Stimulated activated CD4-positive, alpha-beta T cell treated with anti-CD3 and anti-CD28 coated beads, Interleukin-2, amount 100 ng/mL, for 24 hours (primary cell): ENCODE measurements at places on chromosomes 3 and 15.

DNA sequence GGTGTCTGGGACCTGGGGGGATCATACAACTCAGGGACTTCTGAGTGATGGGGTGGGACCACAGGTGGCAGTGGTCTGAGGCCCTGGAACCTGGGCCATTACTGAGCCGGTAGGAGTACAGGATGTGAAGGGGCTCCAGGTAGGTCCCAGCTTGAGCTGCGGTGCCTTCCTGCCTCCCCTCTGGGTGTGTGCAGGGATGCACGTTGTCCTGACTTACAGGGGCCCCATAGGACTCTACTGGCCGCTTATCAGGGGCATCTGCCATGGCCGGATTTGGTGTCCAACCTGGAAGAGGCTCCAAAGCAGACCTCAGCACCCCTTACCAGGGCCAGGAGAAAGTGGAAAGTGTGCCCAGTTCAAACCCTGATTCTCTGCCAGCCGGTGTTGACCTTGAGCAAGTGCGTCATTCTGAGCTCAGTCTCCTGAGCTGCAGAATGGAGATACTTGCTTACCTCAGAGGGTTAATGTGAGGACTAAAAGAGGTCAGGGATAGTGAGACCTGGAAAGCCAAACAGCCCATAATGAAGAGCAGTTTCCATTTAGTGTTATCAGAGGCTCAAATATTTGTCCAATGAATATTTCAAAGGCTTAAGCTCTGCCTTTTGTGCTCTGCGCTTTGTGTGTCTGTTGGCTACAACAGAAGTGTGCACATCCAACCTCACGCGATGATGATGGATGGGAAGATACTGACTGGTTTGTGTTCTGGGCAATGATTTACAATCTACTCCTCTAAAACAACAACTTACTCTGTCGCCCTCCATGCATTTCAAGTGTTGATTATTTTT lies 35.4 kb upstream of the ESYT3 start:
- DNase-seq = no peak

DNA sequence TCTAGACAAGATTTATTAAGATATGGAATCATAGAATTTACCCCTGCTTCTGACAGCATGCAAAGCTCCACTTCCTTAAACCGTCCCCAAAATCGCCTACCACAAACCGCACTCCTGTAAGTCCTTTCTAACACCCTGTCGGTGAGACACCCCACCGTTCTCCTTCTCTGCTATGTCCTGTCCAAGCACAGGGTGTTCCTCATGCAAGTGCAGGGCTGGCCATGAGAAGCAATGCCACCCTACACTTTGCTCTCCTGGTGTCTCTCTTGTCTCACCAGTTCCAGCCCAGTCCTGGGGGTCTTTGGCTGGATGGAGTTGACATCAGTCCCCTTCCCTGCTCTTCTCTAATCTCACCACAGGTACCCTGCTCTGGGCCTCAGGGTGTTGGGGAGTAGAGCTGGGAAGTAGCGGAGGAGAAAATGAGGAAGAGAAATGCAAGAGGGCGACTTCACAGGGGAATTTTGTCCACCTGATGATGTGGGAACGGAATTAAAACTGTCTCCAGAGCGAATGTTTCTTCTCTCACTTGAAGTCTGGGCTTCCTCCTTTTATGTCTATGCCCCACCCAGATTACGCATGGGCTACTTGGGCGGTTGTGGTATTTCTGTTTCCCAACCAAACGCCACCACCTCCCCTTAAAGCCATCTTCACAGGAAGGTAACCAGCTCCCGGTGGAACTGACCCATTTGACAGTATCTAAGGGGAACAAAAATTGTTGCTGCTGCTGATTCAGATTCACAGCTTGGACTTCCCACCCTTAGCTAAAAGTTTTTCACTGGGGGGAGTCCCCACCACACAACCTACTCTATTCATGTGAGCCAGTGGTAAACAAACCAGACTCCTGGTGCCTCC lies 49.9 kb downstream of the CASR start:
- DNase-seq = no peak

DNA sequence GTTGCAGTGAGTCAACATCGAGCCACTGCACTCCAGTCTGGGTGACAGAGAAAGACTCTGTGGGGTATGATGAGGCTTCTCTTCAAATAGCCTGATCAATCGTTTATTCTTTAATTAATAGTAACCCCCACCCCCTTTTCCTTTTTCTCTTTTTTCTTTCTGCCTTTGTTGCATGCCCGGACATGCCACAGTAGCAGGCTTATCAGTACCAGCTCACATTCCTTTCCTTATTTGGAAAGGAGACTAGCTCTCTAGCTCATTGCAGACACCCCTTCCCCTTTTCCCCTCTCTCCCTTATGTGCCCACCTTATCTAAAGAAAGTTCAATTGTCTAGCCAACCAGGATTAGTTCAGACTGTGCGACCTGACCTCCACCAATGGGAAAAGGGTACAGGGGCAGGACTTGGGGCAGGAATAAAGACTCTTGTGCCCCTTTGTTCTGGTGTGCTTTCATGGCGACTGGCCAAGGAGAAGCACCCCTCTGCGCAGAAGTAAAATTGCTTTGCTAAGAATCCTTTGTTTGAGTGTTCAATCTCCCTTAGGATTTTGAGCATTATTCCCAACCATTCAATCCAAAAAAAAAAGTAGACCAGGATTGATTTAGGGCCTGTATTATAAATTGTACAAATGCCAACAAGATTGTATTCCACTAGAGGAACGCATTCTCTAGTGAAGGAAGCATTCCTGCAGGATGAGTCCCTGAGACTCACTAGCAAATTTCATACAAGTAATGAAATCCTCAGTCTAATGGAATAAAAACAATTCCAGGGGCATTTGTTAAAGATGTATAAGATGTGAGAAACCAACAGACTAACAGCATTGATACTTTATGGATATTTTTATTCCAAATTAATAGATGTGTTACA lies 95.8 kb upstream of the SNRPN start:
- no peak for DNase-seq

- DNase-seq = no peak
Observed at GRCh38 chr3:25455441-25456132, 27.5 kb downstream of the RARB start.

DNA sequence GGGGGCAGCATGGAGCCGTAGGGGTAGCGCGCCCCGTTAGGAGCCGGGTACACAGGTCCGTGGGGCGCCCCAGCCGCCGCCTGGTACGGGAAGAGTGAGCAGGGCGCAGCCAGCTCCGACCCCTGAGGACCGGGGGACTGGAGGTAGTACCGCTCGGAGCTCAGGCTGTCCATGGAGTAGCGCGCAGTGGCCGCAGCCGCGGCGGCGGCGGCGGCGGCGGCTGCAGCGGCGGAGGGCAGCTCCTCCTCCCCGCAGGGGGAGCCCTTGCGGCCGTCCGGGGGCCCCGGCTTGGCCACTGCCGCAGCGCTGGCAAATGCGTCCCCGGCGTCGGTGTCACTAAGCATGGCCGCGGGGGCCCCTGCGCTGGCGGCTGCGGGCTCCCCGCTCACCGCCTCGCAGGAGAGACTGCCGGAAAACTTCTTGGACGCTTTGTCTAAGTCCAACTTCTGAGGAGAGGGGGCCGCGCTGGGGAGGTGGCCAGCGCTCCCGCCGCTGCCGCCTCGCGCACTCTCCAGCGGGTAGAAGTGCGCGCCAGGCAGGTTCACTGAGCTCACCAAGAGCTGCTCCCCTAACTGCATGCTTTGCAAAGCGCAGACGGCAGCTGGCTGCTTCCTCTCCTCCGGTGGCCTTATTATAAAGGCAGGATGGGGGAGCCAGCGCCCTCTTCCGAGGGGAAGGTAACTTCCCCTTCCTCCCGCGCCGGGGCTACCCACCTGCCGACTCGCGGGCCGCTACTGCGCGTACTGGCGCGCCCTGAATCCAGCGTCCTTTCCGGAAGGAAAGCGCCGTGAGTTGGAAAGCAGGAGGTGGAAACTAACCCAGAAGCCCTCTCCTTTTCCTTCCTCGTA lies at the start of gene EOMES:
Gene EOMES, minus strand, starts transcription at position 607 of the 848 bp plus-strand sequence. Its CDS starts 29 bp downstream, at position 578.
- DNase-seq = peak; percentile 71

GRCh38 chr3:71469138-71469435 lies 114.4 kb downstream of the FOXP1 start:
- DNase-seq = no peak

- DNase-seq = no peak
Observed at GRCh38 chr3:86914670-86915069, 76.3 kb downstream of the VGLL3 start.

- DNase-seq = no peak
Observed at GRCh38 chr3:27840807-27841594, 118.9 kb upstream of the EOMES start.

GRCh38 chr3:144677103-144677502 lies 705.5 kb downstream of the DIPK2A start:
- DNase-seq = no peak

GRCh38 chr15:55742498-55742926 lies 440 bp downstream of the PRTG start:
- DNase-seq = peak; percentile 20

- DNase-seq = no peak
Observed at GRCh38 chr3:157220883-157221282, 60.9 kb upstream of the CCNL1 start.

GRCh38 chr3:70360979-70361760 lies 48.7 kb upstream of the MDFIC2 start:
- DNase-seq = no peak

DNA sequence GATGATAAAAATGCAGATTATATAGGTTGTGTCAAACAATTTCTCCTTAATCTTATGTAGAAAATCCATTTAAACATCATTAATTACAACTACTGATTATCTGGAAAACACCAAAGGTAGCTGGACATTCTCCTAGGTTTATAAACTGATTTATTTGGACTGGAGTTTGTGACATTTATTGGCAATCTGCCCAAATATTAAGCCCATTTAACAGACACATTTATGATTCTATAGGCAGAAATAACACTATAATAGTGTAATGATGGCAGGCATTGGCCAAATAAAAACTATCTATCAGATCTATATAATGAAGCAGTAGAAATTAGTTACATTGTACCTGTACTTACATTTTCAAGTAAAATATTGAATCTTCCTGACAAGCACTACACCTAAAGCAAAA lies 117.8 kb downstream of the TFDP2 start:
- DNase-seq = no peak

- DNase-seq = no peak
Observed at GRCh38 chr15:52186651-52187486, 4.3 kb downstream of the GNB5 start.

GRCh38 chr3:153070511-153070868 lies 91.5 kb upstream of the RAP2B start:
- no peak for DNase-seq

GRCh38 chr3:194040516-194041273 lies 95.3 kb upstream of the HES1 start:
- DNase-seq = no peak

- no peak for DNase-seq
Observed at GRCh38 chr15:81346611-81347010, 22.7 kb upstream of the STARD5 start.

- DNase-seq = no peak
Observed at GRCh38 chr3:17302774-17303173, 418.0 kb downstream of the PLCL2 start.

DNA sequence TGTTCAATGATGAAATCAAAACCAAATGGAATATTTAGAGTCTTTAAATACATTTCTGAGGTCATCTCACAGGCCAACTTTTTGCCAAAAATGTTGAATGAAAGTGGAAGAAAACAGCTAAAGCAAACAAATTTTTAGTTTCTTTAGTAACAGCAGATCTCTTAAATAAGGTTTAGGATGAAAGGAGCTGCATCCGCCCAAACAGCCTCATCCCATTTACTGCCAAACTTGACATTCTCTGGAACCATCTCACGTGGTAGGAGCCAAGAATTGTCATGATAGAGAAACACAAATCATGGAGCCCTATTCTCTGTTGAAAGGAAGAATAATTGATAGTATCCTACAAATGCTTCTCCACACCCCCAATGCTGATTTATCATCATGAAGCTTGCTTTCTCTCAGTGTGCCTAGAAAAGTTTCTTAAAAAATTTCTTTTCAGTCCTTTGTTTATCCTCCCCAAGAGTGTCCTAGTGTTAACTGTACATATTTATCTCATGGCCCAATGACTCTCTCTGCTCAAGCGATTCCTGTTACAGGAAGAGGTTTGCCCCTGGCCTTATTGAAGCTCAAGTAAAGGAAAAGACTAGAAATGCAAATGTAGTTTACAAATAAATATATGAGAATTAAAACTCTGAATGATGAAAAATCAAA lies 23.4 kb downstream of the SLC9A9 start:
- no peak for DNase-seq

GRCh38 chr15:64642875-64643274 lies 132.5 kb downstream of the RBPMS2 start:
- DNase-seq = no peak

GRCh38 chr3:43525941-43526607 lies 95.7 kb downstream of the ANO10 start:
- no peak for DNase-seq

GRCh38 chr3:168091941-168092340 lies 3.8 kb downstream of the GOLIM4 start:
- no peak for DNase-seq

DNA sequence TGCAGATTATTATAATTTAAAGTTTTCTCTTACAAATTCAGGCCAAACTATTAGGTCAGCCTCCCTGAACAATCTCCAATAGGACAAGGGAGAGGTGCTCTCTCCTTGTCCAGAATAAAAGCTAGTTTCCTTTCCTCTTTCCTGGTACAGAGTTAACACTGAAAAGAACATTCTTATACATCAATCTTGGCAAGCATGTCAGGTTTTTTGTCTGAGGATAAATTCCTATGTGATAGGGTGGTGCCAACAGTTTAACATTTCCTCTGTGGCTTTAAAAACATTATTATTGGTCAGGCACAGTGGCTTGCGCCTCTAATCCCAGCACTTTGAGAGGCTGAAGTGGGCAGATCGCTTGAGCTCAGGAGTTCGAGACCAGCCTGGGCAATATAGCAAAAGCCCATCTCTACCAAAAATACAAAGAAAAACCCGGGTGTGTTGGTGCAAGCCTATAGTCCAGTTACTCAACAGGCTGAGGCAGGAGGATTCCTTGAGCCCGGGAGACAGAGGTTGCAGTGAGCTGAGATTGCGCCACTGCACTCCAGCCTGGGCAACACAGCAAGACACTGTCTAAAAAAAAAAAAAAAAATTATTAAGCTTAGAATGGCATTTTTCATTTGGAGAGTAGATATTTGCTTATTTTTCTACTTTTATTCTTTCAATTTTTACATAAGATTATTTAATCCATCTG lies 13.7 kb upstream of the ULK4 start:
- DNase-seq = no peak

GRCh38 chr3:114308830-114309229 lies 15.0 kb downstream of the TIGIT start:
- DNase-seq = peak; percentile 66

DNA sequence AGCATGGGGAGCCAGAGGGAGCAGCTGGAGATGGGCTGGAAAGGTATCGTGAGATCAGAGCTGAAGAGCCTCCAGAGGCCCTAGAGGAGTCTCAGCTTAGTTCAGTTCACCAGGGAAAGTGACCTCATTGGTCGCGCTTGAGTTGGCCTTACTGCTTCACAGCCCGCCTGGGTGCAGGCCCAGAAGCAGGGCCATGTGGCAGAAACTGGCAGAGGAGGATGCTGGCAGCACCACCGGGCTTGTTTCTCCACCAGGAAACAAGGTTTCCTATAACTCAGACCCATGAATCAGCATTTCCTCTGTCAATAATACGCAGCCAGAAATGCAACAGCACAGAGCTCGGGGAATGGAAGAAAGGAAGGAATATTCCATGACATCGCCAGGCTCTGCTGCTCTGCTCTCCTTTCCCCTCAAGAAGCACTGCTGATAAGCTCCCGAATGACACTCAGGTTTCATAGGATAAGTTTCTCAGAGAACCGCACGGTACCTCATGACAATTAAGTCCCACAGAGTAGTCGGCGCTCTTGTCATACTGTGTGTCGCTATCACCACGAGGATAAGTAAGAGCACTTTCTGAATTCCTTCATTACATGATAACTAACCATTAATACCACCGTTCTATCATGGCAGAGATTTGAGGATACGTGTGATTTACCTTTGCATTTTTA lies 147.1 kb upstream of the LPP start:
- no peak for DNase-seq

GRCh38 chr15:74869726-74870407 lies 3.3 kb downstream of the SCAMP2 start:
- DNase-seq = peak; percentile 27
